Pancreas (tissue), 10 donors: ENCODE measurements at places on chromosomes 12 and 14. TPM values are rescaled to one million over a fixed set of nuclear protein-coding genes. Genes with fewer than 3 reads are reported as not detected.

Gene RFLNA
- total RNA-seq: 0.59 TPM

Gene GALNT9
- not detected for total RNA-seq

Gene ANKS1B
- total RNA-seq: 1.5 TPM

Gene HEBP1
- 37.4 TPM for total RNA-seq

Gene DCN
- 28.9 TPM for total RNA-seq

Gene MYH6
- total RNA-seq: 0.16 TPM

Gene RERGL
- not detected for total RNA-seq

GRCh38 chr12:15806826-15807225 is 17.6 kb upstream of the EPS8 start:
- no peak for DNase-seq

GRCh38 chr12:5244513-5244972 is 187.4 kb upstream of the NTF3 start:
- DNase-seq: no peak

GRCh38 chr14:51605575-51605974 is 46.1 kb upstream of the FRMD6 start:
- DNase-seq: no peak

- no peak for DNase-seq
Observed at GRCh38 chr14:59532419-59532818, 44.2 kb downstream of the CCDC175 start.

- no peak for DNase-seq
Observed at GRCh38 chr14:50344116-50344775, 32.1 kb downstream of the DMAC2L start.

- no peak for DNase-seq
Observed at GRCh38 chr14:63470962-63471793, 72.0 kb downstream of the PPP2R5E start.

DNA sequence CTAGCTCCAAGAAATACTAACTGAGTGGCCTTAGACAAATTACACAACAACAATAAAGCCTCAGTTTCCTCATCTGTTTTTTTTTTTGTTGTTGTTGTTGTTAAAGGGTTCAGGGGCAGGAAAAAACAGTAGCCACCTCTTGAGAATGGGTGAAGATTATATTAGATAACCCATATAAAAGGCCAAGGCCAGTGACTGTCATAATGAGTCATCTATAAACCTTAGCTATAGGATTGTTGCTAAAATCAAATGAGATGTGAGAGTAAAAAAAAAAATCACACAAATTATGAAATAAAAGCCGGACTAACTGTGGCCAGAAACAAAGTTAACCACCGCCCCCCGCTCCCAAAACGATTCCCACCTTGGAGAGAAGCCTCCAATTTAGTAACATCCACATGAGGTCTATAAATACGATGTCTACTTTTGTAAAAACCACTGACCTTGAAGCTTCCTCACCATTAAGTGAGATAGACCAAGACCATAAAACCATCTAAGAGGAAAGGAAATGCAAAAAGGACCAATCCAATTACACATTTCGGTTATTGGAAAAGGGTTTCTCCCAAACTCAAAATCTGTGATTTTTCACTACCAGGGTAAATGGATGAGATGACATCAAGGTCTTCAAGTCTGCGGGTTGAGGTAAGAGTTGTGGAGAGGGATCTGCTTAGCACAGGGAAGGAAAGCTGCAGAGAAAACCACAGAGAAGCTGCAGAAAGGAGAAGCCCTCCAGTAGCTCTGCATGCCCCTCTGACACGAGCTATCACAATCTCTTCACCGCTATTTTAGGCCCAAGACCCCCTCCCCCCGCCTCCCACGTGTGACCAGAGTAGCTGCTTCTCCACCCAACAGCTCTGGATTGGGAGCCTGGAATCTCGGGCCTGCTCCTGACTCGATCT is 1.0 kb downstream of the NAA25 start:
- DNase-seq: no peak

DNA sequence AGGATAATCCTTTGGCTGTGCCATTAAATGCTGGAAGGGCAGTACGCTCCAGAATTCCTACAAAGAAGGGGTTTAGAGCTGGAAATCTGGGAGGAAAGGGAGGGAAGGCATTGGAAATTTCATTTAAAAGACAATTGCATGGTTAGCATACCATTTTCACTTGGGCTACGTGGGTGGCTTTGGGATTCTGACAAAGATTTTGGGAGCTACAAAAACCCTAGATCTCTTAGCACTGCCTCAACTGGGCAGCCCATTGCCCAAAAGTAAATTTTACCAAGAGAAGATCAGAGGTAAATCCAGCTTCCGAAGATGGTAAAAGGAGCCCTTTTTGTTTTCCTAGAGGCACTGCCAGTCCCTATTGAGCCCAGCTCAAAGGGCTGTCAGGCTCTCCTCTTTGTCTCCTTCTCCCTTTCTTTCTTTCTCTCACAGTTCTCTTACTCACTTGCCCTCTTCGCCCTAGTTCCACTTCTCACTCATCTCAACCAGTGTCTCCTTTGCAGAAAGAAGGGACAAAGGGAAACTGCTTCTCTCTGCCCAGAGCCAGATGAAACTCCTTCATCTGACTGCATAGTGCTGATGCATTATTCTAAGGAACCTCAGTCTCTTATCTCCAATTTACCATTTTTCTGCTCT is 125.4 kb upstream of the PLEKHA5 start:
- no peak for DNase-seq

DNA sequence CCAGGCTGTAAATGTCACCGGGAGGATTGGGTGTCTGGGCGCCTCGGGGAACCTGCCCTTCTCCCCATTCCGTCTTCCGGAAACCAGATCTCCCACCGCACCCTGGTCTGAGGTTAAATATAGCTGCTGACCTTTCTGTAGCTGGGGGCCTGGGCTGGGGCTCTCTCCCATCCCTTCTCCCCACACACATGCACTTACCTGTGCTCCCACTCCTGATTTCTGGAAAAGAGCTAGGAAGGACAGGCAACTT is 1.3 kb downstream of the GAPDH start:
- DNase-seq: no peak

- no peak for DNase-seq
Observed at GRCh38 chr14:71651228-71651627, 281.0 kb upstream of the RGS6 start.

GRCh38 chr12:111606767-111607230 is 7.7 kb upstream of the ATXN2 start:
- DNase-seq: no peak

GRCh38 chr12:113066813-113067400 is 10.4 kb downstream of the DTX1 start:
- no peak for DNase-seq

DNA sequence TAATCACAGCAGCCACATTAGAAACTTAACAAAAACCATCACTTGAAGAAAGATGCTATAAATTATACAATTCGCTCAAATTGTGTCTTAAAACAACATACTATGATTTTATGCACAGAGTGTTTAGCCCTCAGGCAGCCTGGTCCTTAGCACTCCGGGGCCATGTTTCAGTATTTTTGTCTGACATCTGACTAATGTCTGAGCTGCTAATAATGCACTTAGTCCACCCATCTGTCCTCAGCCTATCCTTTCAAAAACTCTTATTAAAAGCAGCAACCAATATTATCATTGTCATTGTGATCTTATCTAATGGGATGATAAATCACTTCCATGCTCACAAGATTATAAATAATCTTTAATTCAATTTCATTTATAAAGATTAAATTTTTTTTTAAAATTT is 602.7 kb upstream of the FOXG1 start:
- DNase-seq: no peak

DNA sequence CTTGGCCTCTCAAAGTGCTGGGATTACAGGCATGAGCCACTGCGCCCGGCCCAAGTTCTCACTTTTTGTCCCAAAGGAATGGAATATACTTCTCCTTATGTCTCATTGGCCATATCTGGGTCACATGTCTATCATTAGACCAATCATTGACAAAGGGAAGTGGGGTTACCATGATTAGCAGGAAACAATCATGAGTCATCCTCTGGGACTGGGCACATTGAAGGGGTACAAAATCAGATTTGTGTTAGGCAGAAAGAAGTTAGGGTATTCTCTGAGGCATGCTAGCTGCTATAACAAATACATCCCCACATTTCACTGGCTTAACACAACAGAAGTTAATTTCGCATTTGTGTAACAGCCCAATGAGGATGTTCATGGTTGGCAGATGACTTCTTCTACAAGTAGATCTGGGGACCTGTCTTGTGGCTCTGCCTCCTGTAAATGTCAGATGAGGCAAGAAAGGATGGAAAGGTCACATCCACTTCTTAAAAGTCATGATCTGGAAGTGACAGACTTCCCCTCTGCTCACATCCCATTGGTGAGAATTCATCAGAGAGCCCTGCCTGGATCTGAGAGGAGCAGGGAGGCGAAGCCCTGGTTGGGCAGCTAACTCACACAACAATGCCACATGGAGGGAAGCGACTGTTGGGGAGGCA is 3.1 kb downstream of the CCDC63 start:
- DNase-seq: no peak

DNA sequence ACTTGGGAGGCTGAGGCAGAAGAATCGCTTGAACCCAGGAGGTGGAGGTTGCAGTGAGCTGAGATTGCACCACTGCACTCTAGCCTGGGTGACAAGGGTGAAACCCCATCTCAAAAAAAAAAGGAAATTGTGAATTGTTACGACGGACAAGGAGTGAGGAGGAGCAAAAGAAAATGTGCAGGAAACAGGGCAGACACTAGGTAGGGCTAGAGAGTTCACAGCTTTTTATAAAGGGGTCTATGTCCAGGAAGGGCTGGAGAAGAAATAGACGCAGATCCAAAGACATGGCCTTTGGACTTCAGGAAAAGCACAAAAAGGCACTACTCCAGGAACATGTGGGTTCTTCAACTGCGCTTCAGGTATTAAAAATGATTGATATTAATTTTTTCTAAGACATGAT is 34.4 kb downstream of the ATG14 start:
- DNase-seq: no peak

DNA sequence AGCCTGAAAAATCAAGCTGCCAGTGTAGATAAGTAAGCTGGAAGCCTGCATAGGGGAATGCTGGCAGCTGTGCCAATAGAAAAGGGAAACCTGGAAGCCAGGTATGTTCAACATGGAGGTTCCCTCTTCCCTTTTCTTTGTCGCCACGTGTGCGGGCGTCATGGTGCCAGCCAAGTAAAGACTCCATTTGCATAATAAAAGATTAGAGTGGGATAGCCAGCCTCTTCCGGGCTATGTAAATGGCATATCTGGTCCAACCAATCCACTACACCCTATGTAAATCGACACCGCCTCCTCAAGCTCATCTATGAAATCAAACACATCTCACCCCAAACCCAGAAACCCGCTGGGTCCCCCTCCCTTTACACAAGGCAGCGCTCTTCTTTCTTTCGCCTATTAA is 5.6 kb upstream of the ADGRD1 start:
- peak; percentile 55 for DNase-seq

DNA sequence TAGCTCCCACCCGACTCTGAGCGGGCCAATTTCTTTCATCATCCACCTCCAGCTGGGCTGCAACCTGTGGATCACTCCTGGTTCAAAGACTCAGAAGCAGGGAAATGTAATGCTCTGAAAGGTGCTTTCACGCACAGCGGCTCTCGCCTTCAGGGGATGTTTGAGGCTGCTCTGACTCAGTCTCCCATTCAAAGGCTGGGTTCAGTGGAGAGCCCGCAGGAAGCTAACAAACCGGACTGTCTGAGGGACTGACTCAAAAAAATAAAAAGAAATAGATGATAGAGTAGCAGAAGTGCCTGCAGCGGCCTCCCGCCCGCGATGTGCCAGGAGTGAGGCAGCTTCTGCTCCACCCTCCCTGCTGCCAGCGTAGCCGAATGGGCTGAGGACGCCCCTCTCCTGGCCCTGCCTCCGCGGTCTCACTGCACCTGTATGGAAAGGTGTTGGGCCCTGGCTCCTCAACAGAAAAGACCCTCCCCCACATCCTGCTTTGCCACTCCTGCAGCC is 98.0 kb downstream of the GCH1 start:
- DNase-seq: no peak

- DNase-seq: no peak
Observed at GRCh38 chr14:92263681-92264080, 59.3 kb upstream of the SLC24A4 start.

- DNase-seq: no peak
Observed at GRCh38 chr12:71610031-71610795, 53.4 kb downstream of the ZFC3H1 start.

DNA sequence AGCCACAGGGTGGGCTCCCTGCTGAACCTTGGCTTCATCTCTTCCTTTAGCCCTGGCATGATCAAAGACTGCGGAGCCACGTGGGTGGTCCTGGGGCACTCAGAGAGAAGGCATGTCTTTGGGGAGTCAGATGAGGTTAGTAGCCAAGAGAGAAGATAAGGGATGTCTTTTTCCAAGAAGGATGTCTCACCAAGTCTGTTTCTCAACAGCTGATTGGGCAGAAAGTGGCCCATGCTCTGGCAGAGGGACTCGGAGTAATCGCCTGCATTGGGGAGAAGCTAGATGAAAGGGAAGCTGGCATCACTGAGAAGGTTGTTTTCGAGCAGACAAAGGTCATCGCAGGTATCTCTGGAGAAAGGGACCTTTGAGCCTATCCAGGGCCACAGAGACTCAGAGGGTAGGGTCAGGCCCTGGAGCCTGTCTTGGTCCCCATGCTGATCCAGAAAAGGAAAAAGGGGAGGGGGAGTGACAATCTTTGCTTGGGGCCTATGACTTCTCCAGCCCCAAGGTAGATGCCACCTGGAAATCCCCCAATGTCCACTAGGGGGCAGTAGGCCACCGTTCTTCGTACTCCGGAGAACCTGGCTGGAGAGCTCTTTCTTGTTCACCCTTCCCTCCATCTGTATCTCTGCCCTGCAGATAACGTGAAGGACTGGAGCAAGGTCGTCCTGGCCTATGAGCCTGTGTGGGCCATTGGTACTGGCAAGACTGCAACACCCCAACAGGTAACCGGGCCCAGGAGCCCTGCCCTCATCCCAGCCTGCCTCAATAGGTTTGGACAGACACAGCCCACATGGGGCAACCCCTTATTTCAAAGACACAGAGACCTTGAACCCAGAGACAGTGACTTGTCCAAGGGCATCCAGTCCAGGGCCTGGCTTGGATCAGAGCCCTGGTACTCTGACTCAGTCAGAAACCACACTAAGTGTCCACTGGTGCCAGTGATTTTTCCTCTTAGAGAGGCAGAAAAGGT is 2.0 kb downstream of the TPI1 start:
- peak; percentile 88 for DNase-seq

GRCh38 chr14:53411125-53411524 is 258.0 kb upstream of the DDHD1 start:
- DNase-seq: no peak

DNA sequence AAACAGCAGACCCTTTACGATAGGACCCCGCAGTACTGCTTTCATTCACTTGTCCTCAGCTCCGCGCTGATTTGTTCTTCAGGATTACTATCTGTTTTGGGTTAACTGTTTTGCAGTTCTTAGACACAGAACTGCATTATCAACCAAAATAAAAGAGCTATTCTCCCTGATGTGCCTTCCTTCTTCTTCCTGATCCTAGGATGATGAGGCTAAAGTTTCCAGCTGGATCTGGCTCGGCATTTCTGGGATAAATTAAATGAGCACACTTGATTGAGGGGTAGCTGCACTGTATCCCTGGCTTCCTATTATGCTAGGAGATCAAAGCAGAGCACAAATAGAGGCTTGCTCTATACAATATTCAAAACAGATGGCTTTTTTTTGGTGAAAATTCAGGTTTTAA is 165.7 kb downstream of the FBXL14 start:
- no peak for DNase-seq
